NCI-H69 (cell line): ENCODE measurements at places on chromosomes 16 and 17.
A peak's percentile ranks its signal among the peaks of the same experiment; 100 is the strongest.

DNA sequence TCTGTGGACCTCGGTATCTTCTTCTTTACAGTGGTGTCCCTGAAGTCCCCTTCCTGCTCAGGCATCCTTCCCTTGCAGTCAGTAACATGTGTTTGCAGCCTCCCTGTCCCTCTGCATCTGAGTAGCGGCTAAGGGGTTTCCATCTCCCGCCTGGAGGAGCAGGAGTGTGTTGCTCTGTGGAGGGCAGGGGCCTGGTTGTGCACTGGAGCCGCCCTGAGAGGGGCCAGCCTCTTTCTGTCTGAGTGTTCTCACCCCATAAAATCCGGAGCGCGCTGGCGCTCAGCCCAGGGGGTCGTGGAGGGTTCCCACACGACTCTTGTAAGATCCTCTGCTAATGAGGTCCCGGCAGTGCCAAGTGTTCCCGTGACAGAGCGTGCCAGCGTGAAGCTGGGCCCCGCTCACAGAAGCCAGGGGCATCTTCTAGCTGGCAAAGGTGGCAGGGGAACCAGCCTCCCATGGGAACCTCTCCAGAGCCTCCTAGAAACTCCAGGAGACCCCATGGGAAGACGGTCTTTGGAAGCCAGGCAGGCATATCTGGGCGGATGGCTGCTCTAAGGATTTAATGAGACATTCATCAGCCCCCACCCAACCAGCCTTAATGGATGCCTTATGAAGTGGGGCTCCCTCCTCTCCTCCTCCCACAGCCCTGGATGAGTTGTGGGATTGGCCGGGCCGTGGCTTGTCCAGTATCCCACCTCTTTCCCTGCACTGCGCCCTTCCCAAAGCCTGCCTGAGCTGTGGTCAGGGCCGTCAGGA lies 91.4 kb upstream of the GSE1 start:
- peak; percentile 28 for DNase-seq

GRCh38 chr17:58416937-58417299 lies 416 bp downstream of the RNF43 start:
- no peak for DNase-seq

DNA sequence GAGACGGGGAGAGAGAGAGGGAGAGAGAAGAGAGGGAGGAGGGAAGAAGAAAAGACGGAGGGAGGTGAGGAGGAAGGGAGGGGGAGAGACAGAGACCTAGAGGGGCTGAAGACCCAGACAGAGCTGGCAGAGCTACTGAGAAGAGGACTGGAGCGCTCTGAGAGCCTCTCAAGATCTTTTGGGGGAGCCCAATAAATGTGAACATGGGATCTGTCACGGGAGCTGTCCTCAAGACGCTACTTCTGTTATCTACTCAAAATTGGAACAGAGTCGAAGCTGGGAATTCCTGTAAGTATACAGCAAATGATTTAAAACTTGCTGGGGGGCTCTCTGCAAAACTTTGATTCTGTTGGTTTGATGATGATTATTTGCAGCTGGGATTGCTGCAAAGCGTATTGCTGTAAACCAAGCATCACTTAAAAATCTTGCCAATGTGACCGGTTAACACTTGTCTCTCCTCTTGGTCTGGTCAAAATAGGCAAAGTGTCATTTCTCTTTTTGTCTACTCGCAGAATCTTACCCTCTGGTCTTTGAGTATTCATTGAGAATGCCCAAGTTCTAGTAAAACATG lies 344 bp downstream of the CNTNAP4 start:
- no peak for DNase-seq

GRCh38 chr17:31074772-31075555 lies 19.8 kb upstream of the NF1 start:
- DNase-seq = peak; percentile 36

- no peak for DNase-seq
These were observed 6.6 kb downstream of the NOTUM start for GRCh38 chr17:81954131-81955057.

DNA sequence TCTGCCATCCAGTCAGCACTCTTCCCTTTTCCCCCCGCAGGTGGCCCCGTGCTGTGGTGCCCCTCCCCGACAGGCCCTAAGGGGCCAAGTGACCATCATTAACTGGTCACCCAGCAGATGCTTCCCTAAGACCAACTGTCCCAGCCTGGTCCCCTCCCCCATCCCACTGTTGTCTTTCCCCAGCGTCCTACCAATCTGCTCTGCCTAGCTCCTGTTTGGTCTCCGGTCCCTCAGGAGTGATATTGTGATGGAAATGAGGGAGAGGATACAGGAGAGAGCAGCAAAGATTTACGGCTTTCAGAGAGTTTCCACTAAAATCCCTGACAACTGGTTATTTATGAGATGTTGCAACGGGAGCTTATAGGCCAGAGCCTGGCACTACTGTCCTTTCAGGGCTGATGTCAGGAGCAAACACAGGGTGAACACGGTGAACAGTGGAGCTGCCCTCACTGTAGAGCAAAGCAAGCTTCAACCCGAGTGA lies 1.4 kb upstream of the TTLL6 start:
- DNase-seq = peak; percentile 67

DNA sequence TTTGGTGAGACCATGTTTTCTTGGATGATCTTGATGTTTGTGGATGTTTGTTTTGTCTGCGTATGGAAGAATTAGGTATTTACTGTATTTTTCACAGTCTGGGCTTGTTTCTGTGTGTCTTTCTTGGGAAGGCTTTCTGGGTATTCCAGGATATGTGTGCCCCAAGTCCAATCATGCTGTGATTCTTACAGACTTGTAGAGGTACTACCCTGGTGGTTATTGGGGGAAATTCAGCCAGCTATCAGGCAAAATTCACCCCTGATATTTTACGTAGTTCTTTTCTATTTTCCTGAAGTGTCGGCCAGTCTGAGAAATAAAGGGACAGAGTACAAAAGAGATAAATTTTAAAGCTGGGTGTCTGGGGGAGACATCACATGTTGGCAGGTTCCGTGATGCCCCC lies 33.4 kb upstream of the ARL4D start:
- DNase-seq = no peak

GRCh38 chr17:68329331-68329730 lies 38.0 kb downstream of the ARSG start:
- no peak for DNase-seq

DNA sequence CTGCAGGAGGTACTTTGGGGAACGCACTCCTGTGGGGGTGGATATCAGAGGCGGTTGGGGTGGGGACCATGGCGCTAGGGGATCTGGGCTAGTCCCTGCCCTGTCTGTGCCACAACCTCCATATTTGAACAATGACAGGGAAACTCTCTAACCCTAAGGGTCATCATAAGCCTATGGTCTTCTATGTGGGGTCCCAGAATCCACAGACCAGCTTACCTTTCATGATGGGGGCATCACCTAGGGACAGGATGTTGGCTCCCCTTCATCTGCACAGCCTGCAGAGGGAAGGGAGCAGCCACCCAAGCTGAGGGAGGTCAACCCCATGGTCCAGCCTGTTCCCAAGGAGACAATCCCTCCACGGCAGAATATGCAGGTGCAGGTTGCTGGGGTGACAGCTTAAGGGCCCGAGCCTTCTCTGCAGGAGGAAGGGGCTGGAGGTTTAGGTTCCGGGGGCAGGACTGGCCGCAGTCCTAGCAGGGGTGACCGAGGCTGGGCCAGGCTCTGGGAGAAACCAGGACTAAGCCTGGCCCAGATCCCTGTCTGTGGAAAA lies 1.7 kb downstream of the ORAI3 start:
- no peak for DNase-seq

DNA sequence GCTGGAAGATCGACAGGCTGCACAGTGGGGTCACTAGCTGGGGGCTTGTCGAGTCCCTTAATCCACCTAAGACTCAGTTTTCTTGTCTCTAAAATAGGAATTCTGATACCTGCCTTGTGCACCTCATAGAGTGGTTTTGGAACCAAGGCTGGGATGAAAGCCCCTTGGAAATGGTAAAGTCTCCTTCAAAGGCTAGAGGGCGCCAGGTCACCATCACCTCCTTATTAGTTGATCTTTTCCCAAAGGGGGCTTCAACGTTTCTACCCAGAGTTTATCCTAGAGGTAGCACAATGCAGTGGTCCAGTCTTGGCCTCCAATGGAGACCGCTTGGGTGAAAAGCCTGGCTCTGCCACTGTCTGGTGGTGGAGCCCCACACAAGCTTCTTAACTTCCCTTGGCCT lies 158.2 kb downstream of the AIPL1 start:
- peak; percentile 6 for DNase-seq

DNA sequence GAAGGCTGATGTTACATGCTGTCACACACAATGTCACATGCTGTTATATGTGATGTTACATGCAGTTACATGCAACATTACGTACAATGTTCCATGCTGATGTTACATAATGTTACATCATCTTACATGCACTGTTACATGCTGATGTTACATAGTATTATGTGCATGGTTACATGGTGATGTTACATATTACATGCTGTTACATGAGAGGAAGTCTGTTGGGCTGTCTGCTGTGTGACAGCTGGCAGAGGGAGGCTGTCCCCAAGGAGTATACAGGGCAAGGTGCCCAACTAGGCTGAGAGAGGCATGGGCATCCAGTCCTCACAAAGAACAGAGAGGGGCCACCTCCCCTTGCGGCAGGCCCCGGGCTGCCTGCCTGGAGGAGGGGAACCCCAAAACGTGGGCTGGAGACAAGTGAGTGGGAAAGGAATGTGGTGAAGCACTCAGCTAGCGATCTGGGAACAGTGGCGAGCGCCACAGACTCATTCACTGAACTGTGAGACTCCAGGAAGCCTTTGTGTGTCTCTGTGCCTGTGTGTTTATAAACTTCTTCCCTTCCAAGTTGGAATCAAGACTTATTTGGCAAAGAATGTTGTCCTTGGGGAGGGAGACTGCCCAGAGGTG lies 30.6 kb downstream of the TMEM92 start:
- peak; percentile 39 for DNase-seq

- DNase-seq = no peak
These were observed 104.4 kb downstream of the LYRM1 start for GRCh38 chr16:21005008-21005407.

DNA sequence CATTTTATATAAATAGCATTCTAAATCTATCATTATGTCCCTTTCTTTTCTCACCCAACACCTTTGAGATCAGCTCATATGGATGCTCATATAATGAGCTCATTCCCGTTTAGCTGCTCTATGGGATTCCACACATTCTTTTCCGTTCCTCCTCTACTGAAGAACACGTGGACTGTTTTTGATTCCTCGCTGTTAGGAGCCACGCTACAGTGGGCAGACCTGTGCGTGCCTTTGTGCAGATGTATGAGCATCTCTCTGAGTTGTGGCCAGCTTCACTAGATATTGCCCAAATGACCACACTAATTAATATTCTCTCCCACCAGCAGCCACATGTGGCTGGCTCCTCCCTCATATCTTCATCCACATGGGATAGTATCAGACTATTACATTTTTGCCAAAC lies 6.0 kb upstream of the TNFRSF13B start:
- no peak for DNase-seq

GRCh38 chr17:81082177-81083073 lies 47.5 kb downstream of the BAIAP2 start:
- DNase-seq = no peak

- no peak for DNase-seq
These were observed 8.1 kb downstream of the AMZ2 start for GRCh38 chr17:68255731-68256538.

DNA sequence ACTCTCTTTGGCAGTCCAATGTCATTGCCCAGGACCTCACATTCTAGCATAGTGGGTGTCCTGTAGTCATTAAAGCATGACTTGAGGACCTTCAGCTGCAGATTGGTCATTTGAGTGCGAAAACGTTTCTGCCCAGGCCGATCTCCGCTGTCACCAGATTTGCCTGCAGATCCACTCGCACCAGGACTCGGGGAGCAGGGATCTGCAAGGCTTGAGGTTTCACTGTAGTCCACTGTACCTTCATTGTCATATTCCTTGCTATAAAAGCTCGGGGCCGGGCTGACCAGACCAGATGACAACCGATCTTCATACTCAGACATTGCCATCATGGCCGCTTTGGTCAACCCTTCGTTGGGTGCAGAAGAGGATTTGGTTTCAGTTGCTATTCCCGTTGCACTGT lies 254.2 kb downstream of the ZFHX3 start:
- no peak for DNase-seq

DNA sequence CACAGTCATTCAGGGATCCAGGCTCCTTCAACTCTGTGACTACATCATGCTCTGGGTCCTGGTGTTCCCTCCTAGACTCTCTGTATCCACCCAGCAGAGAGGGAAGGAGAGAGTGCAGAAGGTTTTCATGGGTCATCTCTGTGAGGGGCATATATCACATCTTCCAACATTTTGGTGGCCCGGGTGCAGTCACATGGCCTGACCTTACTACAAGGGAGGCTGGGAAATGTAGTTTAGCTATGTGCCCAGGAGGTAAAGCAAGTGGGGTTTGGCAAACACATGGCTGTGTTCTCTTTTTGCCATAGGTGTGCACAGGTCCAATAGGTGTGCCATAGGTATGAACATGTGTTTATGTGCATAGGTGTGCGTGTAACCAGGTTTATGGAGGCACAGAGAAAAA lies 222.2 kb upstream of the EEF2KMT start:
- DNase-seq = no peak

DNA sequence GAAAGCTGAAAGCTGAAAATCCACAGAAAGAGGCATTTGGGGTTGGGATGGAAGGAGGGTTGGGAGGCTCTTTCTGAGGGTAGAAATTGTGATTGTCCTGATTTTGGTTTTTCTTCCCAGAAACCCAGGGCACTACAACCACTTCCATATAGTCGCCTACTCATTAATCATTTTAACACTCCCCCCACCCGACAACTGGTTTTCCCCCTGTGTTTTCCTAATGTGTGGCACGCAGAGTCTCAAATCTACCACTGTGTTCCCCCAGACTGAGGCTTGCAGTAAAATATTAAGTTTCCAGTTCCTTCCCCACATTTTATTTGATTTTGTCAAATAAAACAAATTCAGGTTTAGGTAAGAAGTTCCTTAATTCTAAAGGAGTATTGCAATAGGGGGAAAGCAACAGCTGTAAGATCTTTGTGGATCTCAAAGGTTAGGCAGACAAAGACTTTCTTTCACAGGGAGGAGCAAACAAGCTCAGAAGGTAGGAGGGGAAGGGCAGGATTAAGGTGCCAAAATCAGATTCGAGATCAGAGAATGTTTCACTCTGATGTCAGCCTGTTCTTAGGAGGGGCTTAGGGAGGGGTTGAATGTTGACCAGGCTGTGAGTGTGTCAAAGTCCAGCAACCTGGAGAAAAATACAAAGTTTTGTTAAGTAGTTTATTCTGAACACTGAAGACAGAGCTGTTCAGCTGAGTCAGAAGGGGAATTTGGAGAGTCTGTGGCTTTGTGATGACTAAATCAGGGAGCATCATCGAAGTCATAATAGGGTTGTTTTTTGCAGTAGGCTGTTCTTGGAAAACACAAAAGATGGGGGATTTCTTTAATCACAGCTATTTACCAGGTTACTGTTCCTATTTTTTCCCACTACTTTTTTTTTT lies 3.6 kb downstream of the ZNF267 start:
- no peak for DNase-seq
